ENCODE measurements at places on chromosomes 4 and X.
A peak's percentile ranks its signal among the peaks of the same experiment; 100 is the strongest.

DNA sequence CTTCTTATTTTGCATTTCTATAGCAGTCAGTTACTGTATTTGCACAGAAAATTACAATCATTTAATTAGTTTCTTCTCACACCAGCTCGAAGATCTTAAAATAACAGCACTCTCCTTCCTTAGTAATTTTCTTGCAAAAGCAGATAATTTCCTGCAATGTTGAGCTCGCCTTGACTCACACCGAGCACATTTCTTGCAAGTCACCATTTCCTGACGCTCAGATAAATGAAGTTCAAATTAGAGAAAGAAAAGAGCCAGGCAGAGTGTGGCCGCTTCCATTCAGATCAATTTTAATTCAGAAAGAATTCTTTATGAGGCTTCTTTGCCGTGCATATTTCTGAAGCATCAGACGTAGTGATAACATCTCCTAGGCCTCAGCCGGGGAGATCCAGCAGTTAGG, 10.1 kb downstream of the SORCS2 start:
- DNase-seq = no peak

GRCh38 chr4:96073461-96073860, 233.6 kb downstream of the PDHA2 start:
- no peak for DNase-seq

- no peak for DNase-seq
Measured at GRCh38 chr4:2814627-2815270, 21.9 kb downstream of the SH3BP2 start.

GRCh38 chr4:185101354-185101890, 41.6 kb upstream of the SLC25A4 start:
- DNase-seq = no peak

DNA sequence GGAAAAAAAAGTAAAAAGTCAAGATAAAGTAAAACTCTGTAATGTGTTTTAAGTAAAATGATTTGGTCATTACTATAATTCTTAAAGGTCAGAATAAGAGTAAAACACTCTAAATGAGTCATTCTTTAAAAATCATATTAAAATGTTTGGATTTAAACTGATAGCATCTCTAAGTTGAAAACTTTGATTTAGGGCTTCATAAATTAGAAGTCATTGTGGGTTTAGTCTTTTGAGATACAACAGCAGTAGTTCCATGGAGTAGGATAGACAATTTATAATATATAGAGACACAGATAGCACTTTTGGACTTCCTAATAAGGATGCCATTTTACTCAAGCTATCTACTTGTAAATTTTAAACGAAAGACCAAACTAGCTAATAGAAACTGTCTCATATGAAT, 77.1 kb upstream of the PABPC4L start:
- no peak for DNase-seq

- no peak for DNase-seq
Measured at GRCh38 chr4:88606832-88607231, 14.6 kb downstream of the HERC3 start.

DNA sequence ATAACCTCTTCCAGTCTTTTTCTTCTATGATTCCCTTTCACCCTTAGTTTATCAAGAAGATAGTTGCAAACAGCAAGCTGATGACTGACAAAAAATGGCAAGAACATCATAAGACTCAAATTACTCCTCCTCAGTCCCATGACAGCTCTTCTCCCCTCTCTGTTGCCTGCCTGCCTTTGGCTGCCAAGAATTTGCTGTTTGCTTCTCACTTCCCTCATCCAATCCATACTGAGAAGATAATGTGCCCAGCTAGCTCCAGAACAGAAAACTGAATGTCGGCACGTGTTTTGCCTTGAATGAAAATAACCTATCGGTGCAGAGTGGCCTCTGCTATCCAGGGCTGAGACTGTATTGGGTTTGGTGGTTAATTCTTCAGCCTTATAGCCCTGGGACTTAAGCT, 192.1 kb downstream of the PPARGC1A start:
- DNase-seq = no peak

- DNase-seq = no peak
Measured at GRCh38 chr4:69793732-69794131, 33.3 kb upstream of the SULT1B1 start.

GRCh38 chr4:10151182-10151581, 34.6 kb upstream of the WDR1 start:
- DNase-seq = no peak

DNA sequence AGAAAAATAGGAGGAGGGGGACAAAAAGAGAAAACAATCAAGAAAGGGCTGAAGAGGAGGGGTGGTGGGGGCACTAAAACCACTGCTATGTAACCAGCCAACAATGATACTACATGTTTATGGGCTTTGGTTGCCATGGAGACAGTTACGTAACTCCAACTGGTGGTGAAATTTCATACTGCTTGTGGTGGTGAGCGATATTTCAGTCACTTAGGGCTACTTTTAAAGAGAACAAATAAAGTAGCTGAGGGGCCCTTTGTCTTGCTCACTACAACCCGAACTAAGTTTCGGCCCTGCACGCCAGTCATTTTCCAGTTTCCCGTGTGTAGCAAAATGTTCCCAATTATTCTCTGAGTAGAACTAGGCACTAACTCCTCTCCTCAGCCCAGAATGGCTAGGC, 275.2 kb upstream of the EDA2R start:
- peak; percentile 67 for DNase-seq

- DNase-seq = no peak
Measured at GRCh38 chr4:114205261-114205660, 225.8 kb upstream of the ARSJ start.

DNA sequence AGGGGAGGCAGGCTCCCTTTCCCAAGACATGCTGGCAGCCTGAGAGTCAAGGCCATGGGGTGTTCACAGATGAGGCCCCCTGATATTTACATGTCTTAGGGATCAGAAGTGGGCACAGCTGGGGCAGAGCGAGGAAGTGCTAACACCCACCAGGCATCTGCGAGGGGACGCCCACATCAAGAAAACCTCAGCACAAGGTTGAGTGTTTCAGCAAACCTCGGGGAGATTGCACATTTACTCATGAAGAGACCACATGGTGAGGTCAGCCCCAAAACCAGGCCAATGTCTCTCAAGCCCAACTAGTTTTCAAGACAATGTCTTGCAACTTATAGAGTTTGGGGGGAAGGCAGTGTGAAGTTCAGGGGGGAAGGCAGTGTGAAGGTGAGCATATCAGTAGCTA, 55.2 kb downstream of the CLNK start:
- no peak for DNase-seq

GRCh38 chr4:2247128-2248043, 5.5 kb upstream of the HAUS3 start:
- DNase-seq = no peak

GRCh38 chr4:567457-568350, 8.4 kb downstream of the TMEM271 start:
- no peak for DNase-seq

DNA sequence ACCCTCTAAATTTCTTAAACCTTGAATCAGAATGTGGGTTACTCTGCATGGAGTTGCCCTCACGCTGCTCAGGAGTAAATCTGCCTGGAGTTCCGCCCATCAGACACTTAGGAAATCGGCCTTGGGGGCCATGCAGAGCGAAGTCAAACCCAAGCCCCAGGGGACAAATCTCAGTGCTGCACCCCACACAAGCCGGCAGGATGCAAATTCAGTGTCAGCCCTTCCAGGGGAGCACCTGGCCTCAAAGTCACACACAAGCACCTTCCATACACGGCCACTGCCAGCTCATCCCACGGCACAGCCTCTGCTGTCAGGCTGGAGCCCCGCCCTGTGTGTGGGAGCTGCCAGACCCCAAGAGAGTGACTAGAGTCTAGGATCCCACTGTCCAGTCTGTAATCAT, 27.4 kb downstream of the RNF212 start:
- DNase-seq = no peak

DNA sequence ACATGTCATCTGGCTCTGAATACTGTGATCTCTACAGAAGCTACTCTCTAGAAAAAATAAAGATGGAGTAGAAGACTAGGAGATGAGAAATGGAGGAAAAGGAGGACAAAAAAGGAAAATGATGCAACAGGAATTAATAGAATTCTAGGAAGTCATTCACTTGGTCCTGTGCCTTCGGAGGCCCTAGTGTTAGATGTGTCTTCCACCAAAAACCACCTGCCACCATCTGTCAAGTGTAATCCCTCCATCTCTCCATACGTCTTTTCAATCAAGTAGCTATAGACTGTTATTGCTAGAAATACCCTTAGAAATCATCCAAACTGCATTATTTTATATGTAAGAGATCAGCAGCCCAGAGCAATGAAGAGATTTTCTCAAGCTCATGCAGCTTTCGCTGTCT, 2.9 kb upstream of the RAB41 start:
- DNase-seq = no peak

DNA sequence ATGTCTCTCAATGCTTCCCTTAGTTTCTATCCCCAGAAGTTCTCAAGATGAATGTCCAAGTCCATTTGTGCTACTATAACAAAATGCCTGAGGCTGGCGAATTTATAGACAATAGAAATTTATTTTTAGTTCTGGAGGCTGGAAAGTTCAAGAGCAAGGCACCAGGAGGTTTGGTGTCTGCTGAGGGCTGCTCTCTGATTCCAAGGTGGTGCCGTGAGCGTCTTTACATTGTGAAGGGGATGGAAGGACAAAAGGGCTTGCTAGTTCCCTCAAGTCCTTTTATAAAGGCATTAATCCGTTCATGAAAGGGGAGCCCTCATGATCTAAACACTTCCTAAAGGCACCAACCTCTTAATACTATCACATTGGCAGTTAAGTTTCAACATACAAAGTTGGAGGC, 12.3 kb downstream of the TRIM2 start:
- no peak for DNase-seq

DNA sequence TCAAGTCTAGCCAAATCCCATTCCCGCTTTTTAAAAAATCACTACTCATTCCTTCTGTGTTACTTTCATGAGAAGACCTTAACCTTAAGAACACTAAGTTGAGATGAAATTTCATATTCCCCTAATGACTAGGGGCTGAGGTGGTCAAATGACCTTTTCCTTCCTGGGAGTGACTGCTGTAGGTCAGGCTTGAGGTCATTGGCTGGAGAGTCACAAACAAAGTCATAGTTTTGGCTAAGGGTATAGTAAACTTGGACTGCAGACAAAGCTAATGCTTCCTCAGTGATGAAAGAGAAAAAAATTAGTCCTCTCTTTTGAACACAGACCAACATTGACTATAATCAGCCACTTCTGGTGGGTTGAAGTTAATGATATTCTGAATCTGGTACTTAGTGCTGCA, 16.0 kb upstream of the FGF2 start:
- no peak for DNase-seq

GRCh38 chrX:57286507-57287251, at the start of gene FAAH2:
Gene FAAH2, plus strand, starts transcription at chrX:57286706. Its CDS starts 120 bp downstream, at chrX:57286826.
- peak; percentile 42 for DNase-seq

All from Kasumi-1 (cell line).